ENCODE measurements at places on chromosomes 3 and 15.
A peak's percentile ranks its signal among the peaks of the same experiment; 100 is the strongest.

DNA sequence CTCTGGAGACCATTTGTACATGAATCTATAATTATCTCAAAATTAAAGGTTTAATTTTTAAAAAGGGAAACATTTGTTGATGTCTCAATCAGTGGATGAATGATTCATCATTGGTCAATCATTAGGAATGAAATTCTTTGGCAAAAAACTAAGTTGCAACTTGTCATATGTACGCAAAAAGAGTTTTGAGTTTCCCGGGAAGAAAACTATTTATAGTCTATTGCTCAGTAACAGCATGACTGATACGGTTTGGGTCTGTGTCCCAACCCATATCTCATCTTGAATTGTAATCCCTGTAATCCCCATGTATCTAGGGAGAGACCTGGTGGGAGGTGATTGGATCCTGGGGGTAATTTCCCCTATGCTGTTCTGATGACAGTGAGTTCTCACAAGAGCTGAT is 765.8 kb upstream of the ROBO1 start:
- no peak for DNase-seq

DNA sequence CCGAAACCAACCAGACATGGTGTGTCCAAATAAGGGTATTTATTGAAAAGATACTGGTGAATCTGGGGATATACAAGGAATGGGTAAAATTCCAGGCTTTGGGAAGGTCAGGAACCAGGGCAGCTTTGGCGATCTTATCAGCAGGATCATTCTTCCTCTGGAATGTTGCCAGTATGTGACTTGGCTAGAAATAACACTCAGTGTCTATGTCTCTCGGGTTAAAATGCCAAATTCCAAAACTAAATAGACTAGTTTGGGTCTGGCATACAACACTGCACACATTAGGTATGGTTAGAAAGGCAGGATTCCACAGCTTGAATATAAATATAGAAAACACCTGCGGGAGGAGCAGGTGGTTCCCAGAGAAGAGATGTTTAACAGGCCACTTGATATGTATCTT is 220.2 kb upstream of the CD96 start:
- no peak for DNase-seq

DNA sequence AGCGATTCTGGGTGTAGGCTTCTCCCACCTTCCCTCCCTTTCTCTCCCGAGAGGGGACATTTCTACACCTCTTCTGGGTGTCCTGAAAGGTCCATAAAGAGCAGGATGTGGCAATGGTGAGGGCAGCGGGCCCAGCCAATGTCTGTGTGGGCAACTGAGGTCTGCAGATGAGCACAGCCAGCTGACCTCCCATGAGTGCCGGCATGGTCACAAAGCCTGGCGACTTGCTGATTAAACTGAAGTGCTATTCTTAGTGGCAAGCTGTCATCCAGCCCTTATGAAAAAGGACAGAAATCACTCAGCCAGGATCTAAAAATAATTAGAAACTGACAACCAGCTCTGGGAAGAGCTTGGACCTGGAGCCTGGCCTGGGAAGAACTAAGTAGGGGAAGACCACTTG is 124.3 kb upstream of the RGMA start:
- no peak for DNase-seq

DNA sequence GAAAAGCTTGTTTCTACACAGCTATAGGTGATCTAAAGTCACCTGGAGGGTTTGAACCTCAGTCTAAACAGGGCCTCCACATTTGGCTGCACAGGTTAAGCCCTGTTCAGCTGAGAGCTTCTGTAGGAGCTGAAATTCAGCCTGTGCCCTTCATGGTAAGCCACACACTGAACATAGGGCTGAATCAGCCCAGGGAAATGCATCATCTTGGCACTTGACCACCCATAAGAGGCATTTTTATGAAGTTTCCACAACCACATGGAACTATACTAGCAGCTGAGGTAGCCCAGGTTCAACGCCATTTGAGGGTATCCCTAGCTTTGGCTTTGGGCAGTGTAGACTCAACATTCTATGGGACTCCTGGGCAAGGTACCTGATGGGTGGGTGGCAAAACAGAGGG is 126.8 kb downstream of the FAM174B start:
- no peak for DNase-seq

- DNase-seq, result peak; percentile 63
These were observed 54.1 kb downstream of the ITGB5 start for GRCh38 chr3:124832782-124833709.

GRCh38 chr3:174957081-174957480 is 97.9 kb downstream of the NAALADL2 start:
- DNase-seq, result no peak

DNA sequence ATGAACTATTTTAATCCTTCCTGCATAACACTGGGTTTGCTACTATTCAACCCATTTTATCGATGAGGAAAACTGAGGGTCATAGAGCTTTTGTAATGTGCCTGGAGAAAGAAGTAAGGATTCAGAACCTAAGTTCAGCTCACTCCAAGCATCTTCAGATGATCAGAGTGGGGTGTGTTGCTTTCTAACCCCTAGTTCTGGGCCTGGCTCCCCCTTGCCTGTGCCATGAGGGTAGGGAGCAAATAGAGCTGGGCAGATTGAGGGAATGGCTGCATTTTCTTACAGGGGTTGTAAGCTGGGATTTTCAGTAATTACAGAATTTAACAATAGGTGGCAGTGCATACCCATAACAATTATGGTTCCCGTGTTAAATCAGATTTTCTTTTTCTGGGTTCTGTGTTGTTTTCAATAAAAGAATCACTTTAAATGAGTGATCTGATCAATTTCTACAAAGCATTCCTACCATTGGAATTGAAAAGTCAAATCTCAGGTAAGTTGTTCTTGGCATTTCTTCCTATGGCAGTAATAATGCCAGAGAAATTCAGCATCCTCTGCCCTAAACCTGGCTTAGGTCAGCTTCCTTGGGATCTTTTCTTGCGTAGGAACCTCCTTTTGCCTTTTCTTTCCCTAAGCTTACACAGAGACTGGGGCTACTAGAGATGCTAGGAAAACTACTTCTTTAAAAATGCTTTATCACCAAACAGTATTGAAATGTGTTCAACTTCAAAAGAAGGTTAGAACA is 103.8 kb upstream of the IL12A start:
- no peak for DNase-seq

DNA sequence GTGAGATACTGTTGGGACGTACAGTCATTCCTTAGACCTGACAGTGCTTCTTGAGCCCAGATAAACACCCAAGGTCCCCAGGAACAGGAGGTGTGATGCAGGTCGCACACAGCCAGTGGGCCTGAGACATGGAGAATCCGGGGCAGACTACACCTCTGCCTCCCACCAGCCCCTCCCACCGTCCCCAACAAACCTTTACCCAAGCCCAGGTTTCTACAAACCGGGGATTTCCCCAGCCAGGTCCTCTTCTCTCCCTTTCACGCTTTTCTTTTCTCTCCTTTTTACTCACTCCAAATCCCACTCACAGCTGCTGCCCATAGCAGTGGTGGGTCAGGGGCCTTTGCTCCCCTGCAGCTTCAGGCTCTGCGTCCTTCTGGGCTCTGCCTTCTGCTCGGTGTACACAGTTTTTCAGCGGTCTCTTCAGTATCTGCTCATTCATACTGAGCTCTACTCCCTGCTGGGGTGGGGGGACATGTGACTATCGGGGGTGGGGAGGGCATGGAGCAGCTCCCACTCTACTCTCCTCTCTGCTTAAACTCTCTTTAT is 4.8 kb upstream of the PCSK6 start:
- DNase-seq, result no peak

GRCh38 chr3:114439284-114439683 is 145.5 kb downstream of the TIGIT start:
- DNase-seq, result no peak

DNA sequence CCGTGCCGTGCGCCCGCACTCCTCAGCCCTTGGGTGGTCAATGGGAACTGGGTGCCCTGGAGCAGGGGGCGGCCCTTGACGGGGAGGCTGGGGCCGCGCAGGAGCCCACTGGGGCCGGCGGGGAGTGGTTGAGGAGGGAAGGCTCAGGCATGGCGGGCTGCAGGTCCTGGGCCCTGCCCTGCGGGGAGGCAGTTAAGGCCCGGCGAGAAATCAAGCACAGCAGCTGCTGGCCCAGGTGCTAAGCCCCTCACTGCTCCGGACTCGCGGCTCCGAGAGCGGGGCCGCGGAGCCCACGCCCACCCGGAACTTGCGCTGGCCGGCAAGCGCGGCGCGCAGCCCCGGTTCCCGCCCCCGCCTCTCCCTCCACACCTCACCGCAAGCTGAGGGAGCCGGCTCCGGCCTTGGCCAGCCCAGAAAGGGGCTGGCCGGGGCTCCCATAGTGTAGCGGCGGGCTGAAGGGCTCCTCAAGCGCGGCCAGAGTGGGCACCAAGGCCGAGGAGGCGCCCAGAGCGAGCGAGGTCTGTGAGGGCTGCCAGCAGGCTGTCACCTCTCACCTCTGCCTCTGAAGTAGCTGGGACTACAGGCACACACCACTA is 7.8 kb downstream of the GP9 start:
- DNase-seq, result no peak

DNA sequence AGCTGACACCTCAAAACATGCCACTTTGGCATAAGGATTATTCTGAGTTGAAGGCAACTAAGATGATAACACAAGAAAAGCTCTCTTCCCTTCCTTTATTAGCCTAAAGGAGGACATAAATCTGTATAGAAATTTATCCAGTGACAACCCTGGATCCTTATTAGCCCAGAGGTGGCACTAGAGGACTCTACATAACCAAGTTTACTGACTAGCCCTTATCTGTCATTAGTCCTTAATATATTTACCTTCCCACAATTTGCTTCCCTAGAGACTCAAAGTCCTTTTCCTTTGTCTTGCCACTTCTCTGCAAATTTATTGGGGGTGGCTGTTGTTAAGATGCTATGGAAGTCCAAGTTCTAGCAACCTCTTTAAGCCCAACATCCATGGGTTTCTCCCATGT is 26.7 kb downstream of the CEP70 start:
- no peak for DNase-seq

GRCh38 chr15:75008629-75009326 is 13.4 kb downstream of the SCAMP5 start:
- no peak for DNase-seq

GRCh38 chr3:139136469-139137202 is 91.9 kb upstream of the PRR23C start:
- no peak for DNase-seq

GRCh38 chr3:139234491-139234890 is 109.3 kb upstream of the MRPS22 start:
- no peak for DNase-seq

DNA sequence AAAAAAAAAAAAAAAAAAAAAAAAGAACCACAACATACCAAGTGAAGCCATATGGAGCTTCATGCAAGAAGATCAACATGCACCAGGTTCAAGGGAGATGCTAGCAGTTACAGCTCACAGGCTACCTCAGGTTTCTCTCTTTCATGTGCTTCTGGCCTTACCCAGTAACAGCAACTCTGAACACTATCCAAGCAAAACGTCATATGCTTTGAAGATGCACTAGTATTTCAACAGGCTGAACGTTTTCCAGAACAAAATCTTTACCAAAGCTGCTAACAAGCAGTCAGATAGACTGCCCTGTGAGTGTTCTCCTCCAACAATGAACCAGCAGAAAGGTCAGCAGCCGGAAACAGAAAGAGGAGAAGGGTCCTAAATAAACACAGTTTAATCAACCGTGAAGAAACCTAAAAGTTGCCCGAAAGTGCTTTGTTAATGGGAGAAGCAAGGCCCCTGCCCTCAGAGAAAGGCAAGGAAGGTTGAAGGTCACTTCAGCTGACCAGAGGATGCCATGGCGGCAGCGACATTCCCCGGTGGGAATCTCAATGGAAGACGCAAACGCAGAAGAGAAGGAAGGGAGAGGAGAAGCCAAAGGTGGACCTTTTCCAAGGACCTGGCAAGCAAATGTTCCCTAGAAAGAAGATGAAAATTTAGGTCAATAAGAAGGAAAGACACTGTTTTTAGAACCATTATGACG is 80.1 kb downstream of the CCNL1 start:
- DNase-seq, result no peak

DNA sequence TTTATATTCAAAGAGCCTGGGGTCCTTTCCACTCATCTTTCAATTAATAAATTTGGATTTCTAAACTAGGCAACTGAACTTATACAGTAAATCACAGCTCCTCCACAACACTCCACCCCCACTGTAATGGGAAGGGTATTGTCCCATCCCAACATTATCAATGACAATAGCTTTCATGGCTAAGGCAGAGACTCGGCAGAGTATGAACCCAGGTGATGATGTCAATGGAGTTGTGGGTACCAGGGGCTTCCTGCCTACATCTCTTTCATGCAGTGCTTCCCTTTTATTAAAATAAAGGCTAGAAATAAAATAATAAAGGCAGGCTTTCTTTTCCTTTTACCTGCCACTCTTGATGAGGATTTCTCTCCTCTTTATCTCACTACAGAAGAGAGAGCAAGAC is 109.5 kb downstream of the ADAM10 start:
- no peak for DNase-seq

- no peak for DNase-seq
These were observed 57.5 kb downstream of the CACNA2D2 start for GRCh38 chr3:50445919-50446318.

- DNase-seq, result peak; percentile 87
These were observed 533 bp downstream of the ARF4 start for GRCh38 chr3:57596495-57597126.

DNA sequence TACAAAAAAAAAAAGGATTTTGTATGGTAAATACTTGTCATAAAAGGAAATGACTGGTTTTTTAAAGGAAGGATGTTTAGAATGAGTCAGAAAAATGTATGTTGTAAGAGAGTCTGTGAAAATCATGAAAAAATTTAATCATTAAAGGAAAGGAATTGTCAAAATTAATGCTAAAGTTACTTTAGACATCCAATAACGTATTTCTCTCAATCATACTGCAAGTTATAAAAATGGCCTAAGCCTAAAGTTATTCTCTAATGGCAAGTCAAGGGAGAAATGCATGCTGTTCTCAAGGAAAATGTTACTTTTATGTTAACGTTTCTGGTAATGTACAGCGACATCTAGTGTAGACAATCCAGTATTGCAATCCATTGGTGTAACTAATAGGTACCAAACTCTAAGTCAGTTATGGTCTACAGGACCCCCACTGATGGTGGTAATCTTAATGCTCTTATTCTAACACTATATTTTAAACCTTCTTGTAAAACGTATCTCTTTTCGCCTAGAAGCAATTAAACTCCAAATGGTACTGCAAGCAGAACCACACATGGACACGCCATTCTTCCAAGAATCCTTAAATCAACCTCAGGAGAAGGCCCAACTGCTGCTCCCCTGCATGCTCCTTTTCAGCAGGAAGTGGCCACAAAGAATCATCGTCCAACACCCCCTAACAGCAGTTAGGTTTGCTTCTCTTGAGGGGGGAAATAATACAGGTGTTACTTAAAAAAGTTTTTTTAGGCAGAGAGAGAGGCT is 35.2 kb downstream of the NCEH1 start:
- DNase-seq, result no peak

DNA sequence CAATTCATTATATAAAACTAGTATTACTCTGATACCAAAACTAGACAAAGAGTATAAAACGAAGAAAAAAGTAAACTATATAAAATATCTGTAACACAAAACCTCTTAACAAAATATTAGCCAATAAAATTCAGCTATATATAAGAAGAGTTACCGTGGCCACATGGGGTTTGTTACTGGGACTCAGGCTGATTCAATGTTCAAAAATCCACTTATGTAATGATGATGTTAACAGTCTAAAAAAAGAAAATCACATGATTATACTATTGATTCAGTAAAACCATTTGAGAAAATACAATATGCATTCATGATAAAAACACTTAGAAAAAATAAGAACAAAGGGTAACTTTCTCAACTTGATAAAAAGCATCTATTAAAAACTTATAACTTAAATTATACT is 18.3 kb downstream of the P2RY1 start:
- no peak for DNase-seq
